ENCODE measurements at places on chromosomes 2 and 18.

DNA sequence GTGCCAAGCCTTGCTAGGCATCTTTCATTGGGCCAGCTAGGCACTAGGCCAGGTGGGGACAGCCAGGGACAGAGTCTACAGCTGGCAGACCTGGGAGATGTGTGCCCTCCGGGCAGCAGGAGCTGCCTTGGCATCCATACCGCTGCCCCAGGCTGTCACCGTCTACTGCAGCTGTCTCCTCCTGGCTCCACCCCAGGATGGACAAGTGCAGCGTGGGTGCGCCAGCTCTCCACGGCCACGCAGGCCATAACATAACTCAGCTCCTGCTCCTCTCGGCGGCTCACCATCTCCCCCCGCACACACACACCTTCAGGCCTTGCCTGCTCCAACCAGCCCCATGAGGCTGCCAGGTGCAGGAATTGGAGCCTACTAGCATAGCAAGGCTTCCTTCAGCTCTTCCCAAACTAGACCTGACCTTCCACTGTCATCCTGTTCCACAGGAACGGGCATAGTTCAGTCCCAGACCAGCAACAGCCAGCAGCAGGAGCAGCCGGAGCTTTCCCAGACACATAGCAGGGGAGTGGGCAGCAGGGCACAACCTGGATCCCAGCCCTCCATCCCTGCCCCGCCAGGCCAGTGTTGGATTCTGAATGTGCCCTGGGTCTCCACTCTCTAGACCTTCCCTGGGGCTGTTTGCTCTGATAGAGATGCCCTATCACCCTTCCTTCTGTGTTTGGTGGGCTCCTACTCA is 2.5 kb upstream of the ADRA2B start:
- no peak for DNase-seq

DNA sequence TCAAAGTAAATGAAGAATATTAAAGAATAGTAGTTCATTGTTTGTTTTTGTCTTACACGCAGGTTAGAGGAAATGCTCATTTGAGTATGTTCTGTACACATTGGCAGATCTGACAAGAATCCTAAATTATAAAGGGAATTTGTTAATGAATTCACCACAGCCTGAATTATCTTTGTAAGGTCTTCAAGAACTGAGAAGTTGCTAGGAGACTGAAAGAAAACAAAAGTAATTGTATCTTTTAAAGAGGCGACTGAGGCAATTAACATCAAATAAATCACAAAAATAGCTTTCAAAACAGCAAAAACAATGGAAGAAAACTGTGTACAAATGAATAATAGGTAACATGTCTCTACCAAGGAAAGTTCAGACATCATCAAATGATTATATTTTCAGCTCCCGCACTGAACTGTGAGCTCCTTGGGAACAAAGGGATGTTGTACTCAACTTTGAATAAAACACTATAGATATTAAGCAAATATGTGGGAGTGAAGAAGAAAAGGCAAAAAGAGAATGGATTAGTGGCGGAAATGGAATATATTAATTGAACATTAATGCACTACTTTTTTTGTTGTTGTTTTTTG is 51.7 kb upstream of the ATIC start:
- no peak for DNase-seq

DNA sequence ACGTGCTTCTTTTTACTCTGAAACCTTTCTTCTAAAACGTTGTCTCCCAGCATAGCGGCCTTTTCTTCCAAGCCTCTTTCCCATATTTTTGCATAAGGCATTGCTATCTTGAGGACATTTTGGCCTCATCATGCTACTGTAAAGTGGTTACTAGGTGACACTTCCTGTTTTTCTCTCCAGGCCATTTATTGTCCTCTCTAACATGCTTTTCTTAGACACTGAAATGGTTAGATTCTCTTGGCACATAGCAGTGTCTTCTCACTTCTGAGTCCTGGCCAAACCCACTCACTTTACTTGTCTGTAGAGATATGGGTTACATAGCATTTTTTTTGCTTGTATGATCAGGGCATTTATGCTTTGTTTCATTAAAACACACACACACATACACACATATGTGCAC is 50.1 kb upstream of the KCNH7 start:
- no peak for DNase-seq

DNA sequence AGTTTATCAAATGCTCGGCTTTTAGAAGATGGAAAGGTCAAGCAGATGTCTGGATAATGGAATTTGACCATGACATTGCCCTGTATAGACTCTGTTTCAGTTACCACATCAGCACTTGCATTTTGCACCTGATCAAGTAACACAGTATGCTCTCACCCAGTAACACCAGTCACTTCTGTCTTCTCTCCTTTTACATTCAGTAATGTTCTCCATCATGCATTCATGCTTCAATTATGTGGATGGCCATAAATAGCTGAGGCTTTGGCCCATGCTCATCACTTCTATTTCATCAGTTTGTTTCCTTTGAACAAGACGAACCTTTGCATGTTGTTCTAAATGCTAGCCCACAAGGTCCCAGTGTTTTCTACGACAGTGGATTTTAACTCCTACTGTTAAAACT is 322.9 kb upstream of the ACVR2A start:
- no peak for DNase-seq

DNA sequence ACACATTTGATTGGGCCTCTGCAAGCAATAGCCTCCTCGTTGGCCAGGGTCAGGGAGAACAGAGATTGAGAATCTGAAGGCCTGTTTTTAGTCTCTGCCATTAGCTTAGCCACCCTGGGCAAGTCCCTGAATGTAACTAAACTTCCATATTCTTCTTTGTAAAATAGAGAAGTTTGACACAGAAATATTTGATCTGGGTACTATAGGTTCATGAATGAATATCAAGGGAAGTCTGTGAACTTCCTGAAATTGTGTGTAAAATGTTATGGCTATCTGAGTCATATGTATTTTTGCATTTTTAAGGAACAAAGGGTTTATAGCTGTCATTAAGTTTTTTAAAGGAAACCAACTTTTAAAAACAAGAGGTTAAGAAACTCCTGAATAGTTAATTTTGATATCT is 23.2 kb downstream of the RND3 start:
- DNase-seq = no peak

DNA sequence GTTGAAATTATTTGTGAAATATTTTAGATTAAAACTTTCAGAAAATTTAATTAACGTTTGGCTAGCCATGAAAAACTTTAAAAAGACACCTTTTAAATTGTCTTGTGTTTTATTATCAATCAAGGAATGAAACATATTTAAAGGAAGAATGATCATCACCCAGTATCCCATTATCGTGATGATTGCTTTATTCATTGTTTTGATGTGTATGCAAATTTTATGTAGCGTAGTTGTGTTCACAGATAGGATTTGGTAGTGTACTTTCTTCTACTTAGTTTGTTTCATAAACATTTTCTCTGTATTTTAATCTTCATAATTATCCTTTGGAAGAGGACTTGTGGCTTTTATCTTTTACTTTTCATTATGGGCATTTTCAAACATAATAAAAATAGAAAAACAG is 7.8 kb downstream of the GRHL1 start:
- no peak for DNase-seq

- no peak for DNase-seq
Measured at GRCh38 chr2:62845256-62845655, 139.7 kb downstream of the EHBP1 start.

DNA sequence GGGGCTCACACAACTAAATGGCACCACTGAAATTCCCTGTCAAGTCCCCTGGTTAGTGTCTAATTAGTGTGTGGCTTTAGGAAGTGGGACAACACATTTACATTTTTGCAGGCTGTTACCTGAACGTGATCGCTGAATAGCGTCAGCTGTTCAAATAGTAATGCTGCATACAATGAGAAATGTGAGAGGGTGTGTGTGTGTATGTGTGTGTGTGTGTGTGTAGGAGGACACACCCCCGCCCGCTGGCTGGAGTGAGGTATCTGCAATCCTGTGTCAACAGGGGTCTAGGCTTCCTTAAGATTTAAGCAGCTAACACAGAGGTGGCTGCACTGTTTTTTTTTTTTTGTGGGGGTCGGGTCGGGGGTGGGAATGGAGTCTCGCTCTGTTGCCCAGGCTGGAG is 4.8 kb upstream of the LYPD6B start:
- no peak for DNase-seq

DNA sequence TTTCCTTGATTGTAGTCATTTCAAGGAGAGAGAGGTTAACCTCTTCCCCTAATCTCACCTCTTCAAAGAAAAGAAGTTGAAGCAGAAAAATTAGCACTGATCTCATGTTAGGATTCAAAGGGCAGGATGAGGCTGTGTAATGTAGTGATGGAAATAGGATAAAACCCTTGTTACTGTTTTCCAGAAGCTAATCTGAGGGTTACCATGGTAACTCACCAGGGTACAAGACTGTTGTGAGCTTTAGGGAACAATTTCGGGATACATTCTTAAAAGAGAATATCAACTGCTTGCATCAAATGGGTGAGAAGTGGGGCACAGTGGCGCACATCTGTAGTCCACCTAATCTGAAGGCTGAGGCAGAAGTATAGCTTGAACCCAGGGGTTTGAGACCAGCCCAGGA is 64.9 kb upstream of the SLC39A10 start:
- no peak for DNase-seq

- no peak for DNase-seq
Measured at GRCh38 chr2:165105926-165106325, 97.9 kb downstream of the SCN3A start.

DNA sequence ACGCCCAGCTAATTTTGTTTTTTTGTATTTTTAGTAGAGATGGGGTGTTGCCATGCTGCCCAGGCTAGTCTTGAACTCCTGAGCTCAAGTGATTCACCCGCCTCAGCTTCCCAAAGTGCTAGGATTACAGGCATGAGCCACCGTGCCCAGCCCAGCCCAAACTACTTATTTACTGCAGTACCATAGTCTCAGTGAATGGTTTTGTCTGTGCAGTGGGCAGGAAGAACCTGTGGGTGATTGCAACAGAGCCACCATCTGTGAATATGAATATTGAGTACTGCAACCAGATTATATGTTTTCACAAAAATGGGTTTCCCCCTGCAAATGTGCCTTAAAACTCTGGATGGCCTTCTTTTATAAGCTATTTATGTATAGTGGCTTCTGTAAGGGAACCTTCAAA is 9.1 kb downstream of the MPPE1 start:
- no peak for DNase-seq

DNA sequence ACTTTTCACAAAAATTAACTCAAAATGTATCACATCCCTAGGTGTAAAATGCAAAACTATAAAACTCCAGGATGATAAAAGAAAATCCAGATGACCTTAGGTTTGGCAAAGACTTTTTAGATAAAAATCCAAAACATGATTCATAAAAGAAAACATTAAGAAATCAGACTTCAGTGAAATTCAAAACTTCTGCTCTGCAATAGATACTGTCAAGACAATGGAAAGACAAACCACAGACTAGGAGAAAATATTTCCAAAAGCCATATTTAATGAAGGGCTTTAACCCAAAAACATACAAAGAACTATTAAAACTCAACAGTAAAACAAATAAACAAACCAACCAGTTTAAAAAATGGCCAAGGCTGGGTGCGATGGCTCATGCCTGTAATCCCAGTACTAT is 173.6 kb upstream of the SPOPL start:
- DNase-seq = no peak

DNA sequence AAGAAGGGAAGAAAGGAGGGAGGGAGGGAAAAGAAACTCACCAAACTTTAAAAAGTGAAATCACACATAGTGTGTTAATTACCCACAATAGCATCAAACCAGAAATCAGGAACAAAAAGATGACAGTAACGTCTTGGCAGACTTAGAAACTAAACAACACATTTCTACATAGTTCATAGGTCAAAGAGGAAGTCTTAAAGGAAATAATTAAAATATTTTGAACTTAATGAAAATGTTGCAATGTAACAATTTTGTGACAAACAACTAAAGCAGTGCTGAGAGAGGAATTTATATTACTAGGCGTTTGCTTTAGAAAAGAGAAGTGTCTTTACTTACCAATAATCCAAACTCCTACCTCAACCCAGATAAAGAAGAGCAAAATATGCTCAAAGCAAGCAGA is 505.0 kb upstream of the ID2 start:
- DNase-seq = no peak

DNA sequence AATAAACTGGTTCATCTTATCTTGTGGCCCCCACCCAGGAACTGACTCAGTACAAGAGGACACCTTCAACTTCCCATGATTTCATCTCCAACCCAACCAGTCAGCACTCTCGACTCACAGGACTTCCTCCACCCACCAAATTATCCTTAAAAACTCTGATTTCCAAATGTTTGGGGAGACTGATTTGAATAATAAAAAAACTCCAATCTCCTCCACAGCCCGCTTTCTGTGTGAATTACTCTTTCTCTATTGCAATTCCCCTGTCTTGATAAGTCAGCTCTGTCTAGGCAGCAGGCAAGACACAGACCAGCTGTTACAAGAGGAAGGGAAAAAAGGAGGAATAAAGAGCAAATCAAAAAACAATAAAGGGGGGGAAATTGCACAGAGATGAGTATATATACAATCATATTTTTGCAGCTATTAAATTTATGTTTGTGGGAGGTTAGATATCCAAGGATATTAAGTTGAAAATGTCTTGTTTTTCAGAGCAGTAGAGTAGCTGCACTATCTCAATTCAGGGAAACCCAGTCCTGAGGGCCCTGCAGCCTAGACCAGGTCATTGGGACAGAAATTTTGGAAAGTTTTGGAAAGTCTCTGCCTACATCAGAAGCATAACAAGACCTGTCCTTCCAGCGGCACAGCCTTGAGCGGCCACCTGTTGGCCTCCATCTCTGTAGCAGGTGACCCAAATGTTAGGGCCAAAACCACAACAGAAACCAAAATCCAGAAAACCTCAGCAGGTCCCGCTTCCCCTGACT is 32.8 kb upstream of the SIGLEC15 start:
- no peak for DNase-seq

DNA sequence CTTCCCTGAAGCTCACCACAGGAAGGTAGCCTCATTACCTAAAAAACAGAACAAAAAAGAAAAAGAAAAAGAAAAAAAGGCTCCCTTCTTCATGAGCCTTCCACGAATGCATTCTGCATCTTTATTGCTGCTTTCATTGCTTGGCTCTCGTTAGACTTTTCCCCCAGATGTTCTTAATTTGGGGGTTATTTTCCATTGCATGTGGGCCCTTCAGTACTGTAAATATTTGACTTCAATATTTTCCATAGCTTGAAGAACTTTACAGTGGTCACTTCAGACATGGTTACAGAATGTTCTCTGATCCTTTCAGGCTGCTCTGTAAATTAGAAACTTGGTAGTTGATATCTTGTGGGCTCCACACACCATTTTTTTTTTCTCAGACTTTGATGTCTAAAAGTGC is 65.6 kb upstream of the COPS8 start:
- DNase-seq = no peak

- DNase-seq = no peak
Measured at GRCh38 chr18:64134044-64134747, 14.7 kb downstream of the LINC00305 start.

- DNase-seq = no peak
Measured at GRCh38 chr2:46385786-46386577, 88.8 kb downstream of the EPAS1 start.
